ENCODE measurements at places on chromosomes 4 and X. TPM values are rescaled to one million over a fixed set of nuclear protein-coding genes. Genes with fewer than 3 reads are reported as not detected.

Gene USP17L30
- total RNA-seq = not detected

- H3K27me3 ChIP-seq = no peaks in the 10 kb centered on the region
- H3K36me3 ChIP-seq = no peaks in the 10 kb centered on the region
- no peak overlapping the region for H3K4me3 ChIP-seq
- H3K4me1 ChIP-seq = no peaks in the 10 kb centered on the region
- DNase-seq = no peak
These were observed 238.5 kb downstream of the PRR32 start for GRCh38 chrX:127057891-127058619.

DNA sequence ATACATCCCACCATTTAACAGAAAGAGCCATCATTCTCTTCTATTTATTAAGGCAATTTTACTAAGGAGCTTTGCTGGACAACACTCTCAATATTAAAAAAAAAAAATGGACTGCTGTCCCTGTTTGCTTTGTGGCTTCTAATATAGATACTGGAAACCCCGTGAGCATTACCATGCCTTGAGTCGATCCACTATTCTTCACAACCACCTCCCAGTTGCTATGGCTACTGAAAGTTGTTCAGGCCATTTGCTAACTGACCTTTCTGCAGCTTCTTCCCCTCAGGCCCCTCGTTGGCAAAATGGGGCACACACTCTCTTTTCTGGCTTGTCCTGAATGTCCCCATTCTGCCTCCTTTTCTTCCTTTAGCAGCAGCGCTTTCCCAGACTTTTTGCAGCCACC, 340.4 kb downstream of the NR3C2 start:
- H3K27me3 ChIP-seq = no peaks in the 10 kb centered on the region
- no peaks in the 10 kb centered on the region for H3K4me1 ChIP-seq
- no peaks in the 10 kb centered on the region for H3K36me3 ChIP-seq
- no peak overlapping the region for H3K4me3 ChIP-seq

- H3K4me3 ChIP-seq = no peak overlapping the region
- H3K36me3 ChIP-seq = peaks cover 34% of the 10 kb centered on the region
- DNase-seq = peak; percentile 76
- H3K27ac ChIP-seq = peak overlapping the region; percentile 93
- H3K27me3 ChIP-seq = no peaks in the 10 kb centered on the region
- H3K4me1 ChIP-seq = peaks cover 40% of the 10 kb centered on the region
These were observed 8.6 kb downstream of the FAM200B start for GRCh38 chr4:15690020-15690809.

GRCh38 chr4:18100657-18101056, 79.1 kb upstream of the LCORL start:
- no peaks in the 10 kb centered on the region for H3K27me3 ChIP-seq

Gene SLC6A14
- not detected for total RNA-seq

GRCh38 chr4:15868826-15869413, 69.6 kb downstream of the FGFBP1 start:
- H3K27ac ChIP-seq = no peak overlapping the region
- no peak overlapping the region for H3K4me3 ChIP-seq

Gene HTN1
- total RNA-seq = not detected

DNA sequence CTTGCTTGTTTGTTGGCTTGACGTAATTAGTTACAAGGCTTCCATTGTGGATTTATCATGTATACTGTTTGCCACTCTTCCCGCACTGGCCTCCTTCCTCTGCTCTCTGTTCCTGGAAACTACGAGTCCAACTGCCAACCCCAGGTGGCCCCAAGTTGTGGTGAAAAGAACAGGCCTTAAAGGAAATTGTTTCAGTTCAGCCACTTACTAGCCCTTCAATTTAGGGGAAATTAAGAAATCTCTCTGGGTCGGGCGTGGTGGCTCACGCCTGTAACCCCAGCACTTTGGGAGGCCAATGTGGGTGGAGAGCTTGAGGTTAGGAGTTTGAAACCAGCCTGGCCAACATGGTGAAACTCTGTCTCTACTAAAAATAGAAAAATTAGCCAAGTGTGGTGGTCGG, 28.0 kb downstream of the RBM47 start:
- no peaks in the 10 kb centered on the region for H3K4me1 ChIP-seq
- no peaks in the 10 kb centered on the region for H3K36me3 ChIP-seq
- no peak for DNase-seq
- H3K27ac ChIP-seq = no peak overlapping the region
- H3K4me3 ChIP-seq = no peak overlapping the region

DNA sequence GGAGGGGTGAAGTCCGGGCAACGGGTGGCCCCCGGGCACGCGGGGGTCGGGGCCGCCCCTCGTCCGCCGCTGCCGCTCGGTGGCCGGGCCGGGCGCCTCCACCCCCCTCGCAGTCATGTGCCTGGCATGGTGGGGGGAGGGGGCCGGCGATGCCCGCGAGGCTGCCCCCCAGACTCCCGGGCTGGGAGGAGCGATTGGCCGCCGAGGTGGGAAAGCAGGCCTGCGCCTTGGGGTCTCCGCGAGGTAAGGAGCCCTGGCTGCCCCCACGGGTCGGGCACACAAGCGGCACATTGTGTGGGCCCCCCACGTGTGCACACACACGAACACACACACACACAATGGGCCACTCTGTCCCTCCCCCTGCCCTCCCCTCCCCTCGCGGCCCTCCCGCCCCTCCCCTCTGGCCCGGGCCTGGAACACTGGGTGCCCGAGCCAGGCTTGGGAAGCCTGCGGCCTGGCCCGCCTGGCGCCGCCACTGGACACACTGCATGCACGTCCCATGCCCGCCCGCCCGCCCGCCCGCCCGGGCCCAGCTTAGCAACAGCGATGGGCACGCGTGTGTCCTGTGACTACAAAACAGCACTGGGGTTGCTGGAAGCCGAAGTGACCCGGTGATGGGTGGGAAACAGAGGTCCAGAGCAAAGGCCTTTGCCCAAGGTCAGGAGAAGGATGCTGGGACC, 1.3 kb downstream of the SLC6A8 start:
- H3K36me3 ChIP-seq = no peaks in the 10 kb centered on the region
- H3K27me3 ChIP-seq = no peaks in the 10 kb centered on the region
- DNase-seq = peak; percentile 26
- no peak overlapping the region for H3K27ac ChIP-seq
- H3K4me1 ChIP-seq = no peaks in the 10 kb centered on the region
